ENCODE measurements at places on chromosomes 7 and 10. TPM values are rescaled to one million over a fixed set of nuclear protein-coding genes. Genes with fewer than 3 reads are reported as not detected.

- no peak for DNase-seq
Measured at GRCh38 chr7:13034693-13035092, 347.3 kb downstream of the ARL4A start.

The ADRB1 gene
- 63.0 TPM for total RNA-seq

GRCh38 chr7:5672468-5672867 is 109.0 kb downstream of the RNF216 start:
- no peak for DNase-seq

The NME8 gene
- total RNA-seq: not detected

The PARD3 gene
- total RNA-seq: 33.5 TPM

GRCh38 chr10:122856902-122857301 is 11.2 kb upstream of the CUZD1 start:
- no peak for DNase-seq

DNA sequence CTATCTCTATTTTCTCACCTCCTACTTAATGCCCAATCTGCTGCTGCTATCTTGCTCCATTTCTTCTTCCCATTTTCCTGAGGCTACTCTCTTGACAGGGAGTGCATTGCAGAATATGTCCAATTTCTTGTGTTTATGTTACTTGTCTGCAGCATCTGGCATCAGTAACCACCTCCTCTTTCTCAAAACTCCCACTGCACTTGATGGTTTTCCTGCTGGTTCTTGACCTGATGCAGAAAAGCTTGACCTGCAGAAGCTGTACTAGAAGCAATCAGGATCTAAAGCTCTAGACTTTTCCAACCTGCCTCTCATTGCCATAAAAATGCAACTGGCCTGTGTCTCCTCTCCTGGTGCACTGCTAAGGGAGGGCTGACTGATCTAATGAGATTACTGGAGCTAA is 287.8 kb downstream of the ZEB1 start:
- no peak for DNase-seq

GRCh38 chr7:138753610-138754009 is 44.2 kb upstream of the TMEM213 start:
- no peak for DNase-seq
